ENCODE measurements at places on chromosomes 12 and 14.
A peak's percentile ranks its signal among the peaks of the same experiment; 100 is the strongest.

DNA sequence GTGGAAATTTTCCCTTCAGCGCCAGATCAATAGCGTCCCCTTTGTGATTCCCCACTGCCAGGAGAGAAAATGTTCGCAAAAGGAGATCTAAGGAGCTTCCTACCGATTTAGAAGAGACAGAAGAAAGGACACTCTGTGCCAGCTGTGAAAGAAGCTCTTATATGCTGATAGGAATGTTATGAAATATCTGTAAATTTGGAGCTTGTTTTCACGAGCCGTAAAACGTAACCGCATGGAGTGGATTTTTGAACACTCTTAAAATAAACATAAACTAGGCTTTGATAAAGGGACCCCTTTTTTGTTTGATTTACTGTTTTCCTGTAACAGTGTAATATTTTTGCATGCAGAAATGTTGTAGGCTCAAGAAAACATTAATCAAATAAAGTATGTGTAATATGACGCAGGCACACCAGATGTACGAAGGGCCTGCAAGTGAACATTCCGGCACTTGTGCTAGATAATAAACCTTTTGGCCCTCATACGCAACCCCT is 346.8 kb downstream of the ETNK1 start:
- no peak for DNase-seq

DNA sequence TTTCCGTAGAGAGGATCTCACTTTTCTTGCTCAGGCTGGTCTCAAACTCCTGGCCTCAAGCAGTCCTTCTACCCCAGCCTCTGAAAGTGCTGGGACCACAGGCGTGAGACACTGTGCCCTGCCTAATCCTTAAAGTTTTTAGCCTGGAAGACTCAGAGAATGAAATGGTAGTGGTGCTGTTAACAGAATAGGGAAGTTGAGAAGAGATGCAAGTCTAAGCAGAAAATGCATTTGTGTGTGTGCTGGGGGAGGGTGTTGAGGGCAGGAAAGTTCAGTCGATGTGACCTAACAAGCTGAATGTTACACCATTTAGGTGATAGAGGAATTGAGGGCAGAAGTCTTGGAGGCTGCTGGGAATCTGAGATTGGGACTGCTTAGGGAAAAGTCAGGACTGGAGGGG is 6.9 kb upstream of the TUBA1A start:
- DNase-seq = no peak

- no peak for DNase-seq
Observed at GRCh38 chr12:116657921-116658495, 79.9 kb downstream of the SPRING1 start.

DNA sequence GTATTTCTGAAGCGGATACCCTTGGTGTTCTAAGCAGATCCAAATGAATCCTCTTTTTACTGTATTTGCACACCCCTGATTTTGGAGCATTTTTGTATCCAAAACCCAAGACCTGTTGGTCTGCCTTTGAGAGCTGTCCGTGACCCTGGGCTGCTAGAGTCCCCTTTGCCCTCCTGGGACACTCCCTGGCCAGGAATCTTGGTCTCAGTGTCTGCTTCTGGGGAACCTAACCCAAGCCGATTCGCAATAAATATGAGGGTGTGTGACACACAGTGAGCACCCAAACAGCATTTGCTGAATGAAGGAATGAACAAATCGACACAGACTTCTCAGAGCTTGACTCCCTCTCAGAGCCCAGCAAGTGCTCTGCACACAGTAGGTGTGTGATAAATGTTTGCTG is 92.9 kb downstream of the SCARB1 start:
- DNase-seq = no peak

DNA sequence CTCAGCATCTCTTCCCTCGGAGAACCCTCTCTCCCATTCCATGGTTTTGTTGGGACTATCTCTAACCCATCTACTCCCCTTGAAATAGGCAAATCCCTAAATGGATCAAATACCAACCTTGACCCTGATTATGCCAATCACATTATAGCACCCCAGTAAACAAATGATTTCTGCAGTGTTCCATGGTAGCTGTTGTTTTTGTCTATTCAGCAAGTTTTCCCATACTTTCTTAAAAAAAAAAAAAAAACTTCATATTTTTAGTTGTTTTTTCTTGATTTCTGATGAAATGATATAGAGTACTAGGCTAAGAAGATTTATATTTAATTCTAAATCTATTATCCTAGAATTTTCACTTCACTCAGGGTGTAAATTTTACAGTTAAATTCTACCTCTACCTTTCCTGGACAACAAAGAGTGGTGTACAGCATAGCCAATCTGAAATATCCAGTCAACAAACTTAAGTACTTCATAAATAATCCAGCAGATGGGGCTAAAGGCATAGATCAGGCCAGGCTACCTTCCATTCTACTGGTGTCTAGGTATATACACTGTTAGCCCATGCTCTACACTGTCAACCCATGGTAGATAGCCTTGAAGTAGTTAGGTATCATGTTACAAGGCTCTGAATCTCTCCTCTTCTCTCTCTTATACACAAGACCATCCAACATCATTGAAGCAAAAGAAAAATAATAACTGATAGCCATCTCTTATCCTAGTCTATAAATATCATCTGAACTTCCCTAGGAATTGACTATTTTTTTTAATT is 82.2 kb downstream of the PLEKHG7 start:
- no peak for DNase-seq

GRCh38 chr14:34502545-34503225 is 36.8 kb downstream of the EAPP start:
- DNase-seq = no peak

DNA sequence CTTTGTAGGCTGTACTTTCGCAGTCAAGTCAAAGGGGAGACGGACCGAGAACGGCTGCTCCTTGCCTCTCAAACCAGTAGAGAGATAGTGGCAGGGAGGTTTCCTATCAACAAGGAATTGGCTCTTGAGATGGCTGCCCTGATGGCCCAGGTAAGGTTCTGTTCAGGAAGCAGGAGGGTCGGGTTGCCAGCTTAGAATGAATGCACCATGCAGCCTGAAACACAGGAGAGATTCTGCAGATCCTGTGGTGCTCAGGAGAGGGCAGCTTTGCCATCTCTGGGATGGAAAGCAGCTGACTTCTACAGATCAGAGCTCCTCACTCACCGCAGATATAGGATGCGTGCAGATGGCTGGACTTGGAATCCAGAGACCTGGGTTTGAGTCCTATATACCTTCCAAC is 18.0 kb downstream of the PIGH start:
- no peak for DNase-seq

DNA sequence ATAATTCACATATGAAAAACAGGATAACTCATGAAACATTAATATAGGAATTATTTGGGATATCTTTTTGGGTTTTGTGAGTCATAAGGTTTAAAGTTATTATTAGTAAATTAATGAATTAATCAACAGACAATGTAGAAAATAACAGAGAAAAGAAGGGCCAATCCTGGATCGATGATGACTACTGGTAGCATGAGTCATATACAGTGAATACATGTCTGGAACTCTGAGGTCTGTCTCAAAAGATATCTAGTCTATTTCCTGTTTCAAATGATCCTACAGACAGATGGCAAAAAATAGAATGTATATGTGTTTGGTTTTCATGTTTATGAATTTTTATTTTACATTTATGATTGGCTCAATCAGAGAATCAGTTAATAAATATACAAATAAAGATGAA is 86.4 kb upstream of the RTL1 start:
- no peak for DNase-seq

- DNase-seq = no peak
Observed at GRCh38 chr12:110023059-110023980, 24.1 kb downstream of the ANKRD13A start.

GRCh38 chr12:105330283-105330930 is at the start of gene C12orf75:
TSS of gene C12orf75 (plus strand) at chr12:105330691. CDS start at chr12:105330892, 201 bp downstream.
- peak; percentile 65 for DNase-seq

- DNase-seq = no peak
Observed at GRCh38 chr14:101819251-101819990, 57.9 kb downstream of the PPP2R5C start.

DNA sequence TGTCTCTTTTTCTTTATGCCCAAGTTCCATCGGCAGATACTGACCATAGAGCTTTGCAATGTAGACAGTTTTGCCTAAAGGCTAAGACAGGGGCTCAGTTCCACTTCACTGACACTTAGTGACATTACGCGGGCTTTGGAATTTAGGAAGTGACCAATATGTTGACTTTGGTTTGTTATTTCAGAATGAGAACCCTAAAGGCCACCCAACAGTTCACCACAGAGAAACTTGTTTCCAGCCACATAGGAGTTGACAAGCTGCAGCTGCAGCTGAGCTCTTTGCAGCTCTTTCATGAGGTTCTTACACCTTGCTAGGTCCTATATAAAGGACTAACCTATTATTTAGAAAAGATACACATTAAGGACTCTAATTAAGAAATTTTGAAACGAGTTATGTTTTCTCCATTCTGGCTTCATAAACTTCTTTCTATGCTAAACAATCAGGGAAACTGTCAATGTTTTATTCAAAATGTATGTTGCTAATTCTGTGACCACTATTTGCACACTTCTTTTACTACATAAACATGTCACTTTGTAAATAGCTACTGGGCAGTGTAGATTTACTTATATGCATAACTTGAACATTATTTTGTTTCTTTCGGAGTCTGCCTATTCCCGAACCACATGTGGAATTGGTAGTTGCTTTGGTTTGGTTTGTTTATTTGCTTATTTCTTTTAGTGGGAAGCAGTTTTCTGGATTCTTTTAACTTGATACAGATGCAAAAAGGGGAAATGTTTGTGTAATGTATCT is 18.5 kb upstream of the KLRD1 start:
- DNase-seq = no peak

DNA sequence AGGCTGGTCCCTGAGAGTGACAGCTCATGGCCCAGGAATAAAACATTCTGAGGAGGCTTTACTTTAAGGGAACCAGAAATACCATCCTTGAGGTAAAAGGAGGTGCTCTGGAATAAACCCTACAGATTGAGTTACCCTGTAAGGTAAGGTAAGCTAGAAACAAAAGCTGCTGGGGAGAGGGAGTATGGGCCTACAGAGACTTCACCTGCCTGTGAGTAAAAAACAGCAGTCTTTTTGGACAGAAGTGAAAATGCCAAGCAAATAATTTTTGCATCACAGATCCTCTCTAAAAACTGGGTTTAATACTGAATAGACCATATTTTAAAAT is 41.2 kb downstream of the CORO1C start:
- DNase-seq = no peak

- no peak for DNase-seq
Observed at GRCh38 chr12:128976120-128976738, 123.0 kb downstream of the GLT1D1 start.

- DNase-seq = no peak
Observed at GRCh38 chr12:87363497-87364084, 665.6 kb downstream of the C12orf50 start.

DNA sequence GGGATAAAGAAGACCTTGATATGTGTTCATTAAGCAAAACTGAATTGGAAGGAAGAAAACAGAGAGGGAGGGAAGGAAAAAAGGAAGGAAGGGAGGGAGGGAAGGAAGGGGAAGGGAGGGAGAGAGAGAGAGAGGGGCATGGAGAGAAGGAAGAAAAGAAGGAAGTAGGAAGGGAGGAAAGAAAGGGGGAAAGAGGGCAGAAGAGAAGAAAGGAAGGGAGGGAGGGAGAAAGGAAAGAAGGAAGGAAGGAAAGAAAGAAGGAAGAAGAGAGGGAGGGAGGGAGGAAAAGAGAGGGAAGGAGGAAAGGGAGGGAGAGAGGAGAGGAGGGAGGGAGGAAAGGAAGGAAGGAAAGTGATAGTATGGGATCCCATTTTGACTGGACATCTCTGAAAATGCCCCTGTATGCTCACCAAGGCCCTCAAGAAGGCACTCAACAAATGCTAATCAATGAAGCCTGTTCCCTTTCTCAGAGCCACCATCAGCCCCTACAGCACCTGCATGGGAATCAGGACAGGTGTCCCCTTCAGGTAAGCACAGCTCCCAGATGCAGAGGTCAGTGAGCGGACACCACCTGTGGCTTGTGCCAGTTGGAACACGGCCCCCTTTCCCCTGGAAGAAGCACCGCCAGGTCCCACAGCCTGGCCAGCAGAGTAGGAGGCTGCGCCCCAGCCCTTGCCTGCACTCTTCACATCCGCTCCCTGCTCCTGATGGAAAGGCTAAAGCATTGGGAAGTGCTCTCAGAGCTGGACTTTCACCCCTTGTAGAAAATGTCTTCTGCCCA is 161.4 kb upstream of the DIO3 start:
- DNase-seq = no peak

DNA sequence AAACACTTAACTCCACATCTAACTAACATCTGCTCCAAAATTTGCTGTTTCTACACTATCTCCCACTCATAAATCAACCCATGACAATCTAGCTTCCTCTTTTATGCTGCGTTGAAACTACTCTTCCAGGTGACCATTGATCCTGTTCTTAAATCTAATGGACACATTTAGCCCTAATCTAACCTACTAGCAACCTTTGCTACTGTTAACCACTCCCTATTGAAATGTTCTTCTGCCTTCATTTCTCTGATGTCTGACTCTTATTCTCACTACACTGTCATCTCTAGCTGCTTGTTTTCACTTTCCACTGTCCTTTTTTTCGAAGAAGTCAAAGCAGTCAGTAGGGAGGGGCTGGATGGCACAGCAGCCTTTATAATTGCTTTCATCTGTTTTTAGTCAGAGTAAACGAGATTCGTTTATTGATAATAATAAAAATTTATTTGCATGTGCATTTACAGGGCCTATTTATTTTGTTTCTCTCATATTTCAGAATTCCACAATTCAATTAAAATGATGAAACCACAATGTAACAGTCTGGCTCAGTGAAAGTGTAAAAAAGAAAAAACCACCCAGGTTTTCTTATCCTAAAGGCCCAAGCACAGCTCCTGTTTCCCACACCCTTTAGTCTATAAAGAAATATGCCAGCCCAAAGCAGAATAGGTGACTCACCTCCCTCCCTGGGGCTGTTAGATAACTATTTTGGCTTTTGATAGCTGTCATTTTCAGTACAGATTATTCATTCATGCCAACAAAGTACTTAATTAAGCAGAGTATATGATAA is 44.9 kb downstream of the ATP2B1 start:
- no peak for DNase-seq

DNA sequence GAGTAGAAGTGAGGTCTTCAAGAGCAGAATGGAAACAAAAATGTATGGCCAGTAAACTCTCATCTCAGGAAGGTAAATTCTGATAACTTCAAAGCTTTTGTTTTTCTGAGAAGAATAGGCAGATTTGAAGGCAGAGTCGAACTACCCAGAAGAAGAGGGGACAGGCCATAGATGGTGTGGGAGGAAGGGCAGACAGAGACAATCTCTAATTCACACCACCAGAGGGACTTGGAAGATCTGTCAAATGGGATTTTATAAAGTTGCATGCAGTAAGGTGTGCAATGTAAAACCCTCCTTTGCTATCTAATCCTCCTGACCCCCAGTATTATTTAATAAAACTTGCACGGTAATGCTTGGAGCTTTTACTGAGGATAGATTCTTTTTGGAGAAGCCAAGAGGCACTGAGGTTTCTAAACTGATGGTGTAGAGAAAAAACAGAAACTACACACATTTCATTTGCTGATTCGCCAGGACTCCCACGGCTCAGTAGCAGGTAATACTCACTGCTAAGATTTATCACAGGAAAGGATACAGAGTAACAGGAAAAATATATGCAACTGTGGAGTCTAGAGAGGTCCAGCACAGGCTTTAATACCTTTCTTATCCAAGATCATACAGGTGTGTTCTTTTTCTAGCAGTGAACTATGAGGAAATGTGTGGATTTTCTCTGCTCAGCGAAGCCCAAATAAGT is 18.3 kb downstream of the SLC38A2 start:
- DNase-seq = no peak

GRCh38 chr14:83483063-83483462 is 1949.4 kb upstream of the SEL1L start:
- DNase-seq = no peak

GRCh38 chr12:94123127-94123526 is 25.2 kb upstream of the PLXNC1 start:
- DNase-seq = no peak

GRCh38 chr12:53750812-53751335 is 905 bp downstream of the CISTR start:
- no peak for DNase-seq

Measured in stimulated activated CD8-positive, alpha-beta memory T cell treated with anti-CD3 and anti-CD28 coated beads, Interleukin-4, amount 100 ng/mL, for 4 hours (primary cell).